Activated CD4-positive, alpha-beta T cell treated with anti-CD3 and anti-CD28 coated beads, Interleukin-2, amount 50 U/mL, for 16 hours (primary cell): ENCODE measurements at places on chromosomes 2 and 18.

- DNase-seq, result no peak
Measured at GRCh38 chr2:221203125-221203524, 369.0 kb downstream of the EPHA4 start.

- no peak for DNase-seq
Measured at GRCh38 chr2:66577321-66578053, 142.6 kb downstream of the MEIS1 start.

- DNase-seq, result no peak
Measured at GRCh38 chr2:20421336-20421987, 25.4 kb upstream of the RHOB start.

DNA sequence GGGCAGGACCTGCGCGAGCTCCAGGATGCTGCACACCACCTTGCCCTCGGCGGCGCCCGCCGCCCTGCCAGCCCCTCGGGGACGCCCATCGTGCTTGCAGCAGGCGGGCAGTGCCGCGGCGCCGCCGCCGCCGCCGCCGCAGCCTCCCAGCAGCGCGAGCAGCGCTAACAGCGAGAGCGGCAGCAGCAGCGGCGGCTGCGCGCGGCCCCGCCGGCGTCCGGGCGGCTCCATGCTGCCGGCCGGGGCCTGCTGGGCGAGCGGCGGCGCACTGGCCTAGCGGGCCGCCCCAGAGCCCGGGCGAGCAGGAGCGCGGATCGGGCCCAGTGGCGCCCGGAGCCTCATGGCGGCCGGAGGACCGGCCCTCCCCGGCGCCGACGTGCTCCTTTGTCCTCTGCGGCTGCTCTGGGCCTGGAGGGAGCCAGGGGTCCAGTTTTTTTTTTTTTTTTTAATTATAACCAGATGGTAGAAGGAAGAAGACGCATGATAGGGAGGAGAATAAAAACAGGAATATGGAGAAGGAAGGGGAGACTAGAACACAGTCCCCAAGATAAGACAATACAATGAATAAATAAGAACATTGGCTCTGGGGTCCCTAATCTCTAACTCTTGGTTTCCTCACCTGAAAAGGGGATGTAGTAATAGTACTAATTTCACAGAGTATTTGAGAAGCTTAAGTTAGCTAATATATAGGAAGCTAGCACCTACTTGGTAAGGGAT lies 17.1 kb upstream of the ANKRD62 start:
- no peak for DNase-seq

GRCh38 chr2:105242286-105242993 lies 897 bp downstream of the GPR45 start:
- DNase-seq, result no peak

DNA sequence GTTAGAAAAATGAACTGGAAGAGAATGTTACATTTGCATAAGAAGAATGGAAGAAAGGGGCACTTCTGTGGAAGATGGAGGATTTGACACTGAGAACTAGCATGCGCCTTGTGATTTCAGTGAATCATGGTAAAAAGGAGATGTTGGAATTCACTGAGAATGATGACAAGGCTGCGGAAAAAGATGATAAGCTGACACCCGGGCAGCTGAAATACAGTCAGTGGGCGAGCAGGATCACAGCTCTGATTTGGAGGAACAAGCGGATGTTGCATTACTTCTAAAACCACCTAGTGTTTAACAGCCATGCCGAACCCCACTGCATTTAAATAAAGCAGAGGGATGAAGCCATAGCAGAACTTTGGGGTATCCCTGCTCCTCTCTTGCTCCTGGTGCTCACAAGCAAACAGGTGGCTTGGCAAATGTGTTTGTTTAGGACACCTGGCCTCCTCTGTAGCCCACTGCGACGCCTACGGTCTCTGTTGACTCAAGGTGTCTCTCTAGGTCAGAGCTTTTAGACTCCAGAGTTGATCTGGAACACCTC lies 134.9 kb downstream of the NDUFA10 start:
- DNase-seq, result no peak

DNA sequence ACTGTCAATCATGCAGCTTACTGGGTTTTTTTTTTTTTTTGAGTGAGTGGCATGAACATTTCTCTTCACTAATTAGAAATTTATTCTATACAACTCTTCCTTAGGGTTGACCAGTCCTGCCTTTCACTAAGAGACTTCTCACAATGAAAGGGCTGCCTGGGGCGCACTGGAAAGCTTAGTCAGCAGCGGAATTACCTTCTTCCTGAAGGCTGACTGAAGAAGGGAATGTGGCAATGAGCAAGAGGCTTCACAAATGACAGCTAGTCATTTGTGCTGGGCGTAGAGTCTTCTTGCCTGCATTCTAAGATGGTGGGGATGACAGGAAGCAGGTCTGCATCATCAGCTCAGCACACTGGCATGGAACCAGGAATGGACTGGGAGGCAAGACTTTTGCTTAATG lies 15.6 kb upstream of the SCN3A start:
- no peak for DNase-seq

- DNase-seq, result no peak
Measured at GRCh38 chr2:86556508-86556907, 6.7 kb downstream of the CHMP3 start.

GRCh38 chr2:182446087-182446486 lies 19.3 kb upstream of the PDE1A start:
- no peak for DNase-seq

- no peak for DNase-seq
Measured at GRCh38 chr18:25735459-25735858, 355.0 kb downstream of the SS18 start.

DNA sequence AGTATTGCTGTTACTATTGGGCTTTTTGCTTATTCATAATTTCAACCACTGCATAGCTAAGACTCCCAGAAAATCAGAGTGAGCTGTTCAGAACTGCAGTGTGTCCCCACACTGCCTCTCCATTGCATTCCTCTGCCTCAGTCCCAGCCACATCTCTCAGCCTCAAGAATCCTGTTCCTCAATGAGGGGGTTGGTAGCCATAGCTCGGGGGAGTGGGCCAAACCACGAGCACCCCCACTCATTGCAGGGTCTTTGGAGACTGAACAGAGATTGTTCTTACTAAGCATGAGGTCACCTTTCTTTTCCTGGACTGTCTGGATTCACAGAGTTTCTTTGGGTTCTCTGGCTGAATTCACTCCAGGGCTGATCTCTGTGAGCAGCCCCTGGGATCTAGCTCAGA lies 161.1 kb downstream of the GFPT1 start:
- no peak for DNase-seq

DNA sequence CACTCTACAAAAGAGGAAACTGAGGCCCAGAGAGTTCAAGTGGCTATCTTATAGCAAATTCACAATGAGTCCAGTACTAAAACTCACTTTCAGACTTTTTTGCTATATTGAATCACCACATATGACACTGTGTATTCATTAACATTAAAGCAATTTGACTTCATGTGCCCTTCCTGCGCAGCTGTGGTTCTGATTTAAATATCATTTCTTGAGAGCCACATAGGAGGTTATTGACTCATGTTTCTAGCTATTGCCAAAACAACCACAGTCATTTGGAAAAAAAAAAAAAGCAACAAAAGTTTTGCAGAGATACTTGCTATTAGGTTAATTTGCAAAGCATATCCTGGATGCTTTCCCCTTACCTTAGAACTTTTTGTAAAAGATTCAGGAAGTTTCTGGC lies 341.2 kb downstream of the PIK3C3 start:
- no peak for DNase-seq

DNA sequence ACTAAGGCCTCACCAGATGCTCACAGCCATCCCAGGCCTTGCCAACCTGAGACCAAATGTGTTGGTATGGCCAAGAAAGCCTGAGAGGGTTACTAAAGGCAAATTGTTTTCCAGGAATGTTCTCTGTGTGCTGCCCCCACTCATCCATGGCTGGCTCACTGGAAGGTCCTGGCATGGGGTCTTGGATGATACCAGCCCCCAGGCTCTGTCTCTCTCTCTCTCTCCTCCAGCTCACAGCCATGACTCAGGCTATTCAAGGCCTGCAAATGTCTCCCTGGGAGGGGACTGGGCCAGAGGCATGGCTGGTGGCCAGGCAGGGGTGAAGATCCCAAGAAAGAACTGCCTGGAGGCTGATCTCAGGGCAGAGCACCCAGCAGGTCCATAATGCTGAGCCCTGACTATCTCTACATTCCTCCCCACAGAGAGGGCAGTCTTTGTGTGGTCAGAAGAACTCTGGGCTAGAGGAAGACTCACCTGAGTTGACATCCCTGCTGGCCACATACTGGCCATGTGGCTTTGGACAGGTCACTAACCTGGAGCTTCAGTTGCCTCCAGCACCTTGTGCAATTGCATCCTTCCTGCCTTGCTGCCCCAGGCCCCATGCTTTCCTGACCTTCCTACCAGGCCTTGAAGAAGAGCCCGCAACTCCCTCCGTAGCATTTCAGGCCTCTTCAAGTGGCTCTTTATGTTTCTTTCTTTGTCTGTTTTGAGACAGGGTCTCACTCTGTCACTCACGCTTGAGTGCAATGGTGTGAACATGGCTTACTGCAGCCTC lies 150.4 kb downstream of the ZFP36L2 start:
- no peak for DNase-seq

DNA sequence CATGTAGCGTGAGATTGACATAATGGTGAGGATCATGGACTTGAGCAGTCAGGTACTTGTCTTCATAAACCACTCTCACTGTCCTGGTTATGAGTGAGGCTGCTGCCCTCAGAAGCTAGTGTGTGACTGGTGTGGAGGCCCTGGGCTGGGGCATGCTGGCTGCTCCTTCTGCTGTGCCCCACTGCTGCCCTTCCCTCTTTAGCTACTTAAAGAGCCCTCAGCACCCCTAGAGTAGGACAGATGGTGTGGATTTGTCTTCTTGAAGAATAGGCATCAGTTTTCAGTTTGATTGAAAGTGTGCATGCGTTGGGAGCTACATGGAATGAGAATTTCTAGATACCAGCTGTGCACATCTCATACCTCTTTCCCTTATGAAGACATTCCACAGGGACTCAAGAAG lies 15.4 kb downstream of the CPLX4 start:
- no peak for DNase-seq

GRCh38 chr2:178117725-178118124 lies 5.5 kb downstream of the RBM45 start:
- DNase-seq, result no peak

- no peak for DNase-seq
Measured at GRCh38 chr2:45850558-45850957, 199.1 kb downstream of the PRKCE start.

DNA sequence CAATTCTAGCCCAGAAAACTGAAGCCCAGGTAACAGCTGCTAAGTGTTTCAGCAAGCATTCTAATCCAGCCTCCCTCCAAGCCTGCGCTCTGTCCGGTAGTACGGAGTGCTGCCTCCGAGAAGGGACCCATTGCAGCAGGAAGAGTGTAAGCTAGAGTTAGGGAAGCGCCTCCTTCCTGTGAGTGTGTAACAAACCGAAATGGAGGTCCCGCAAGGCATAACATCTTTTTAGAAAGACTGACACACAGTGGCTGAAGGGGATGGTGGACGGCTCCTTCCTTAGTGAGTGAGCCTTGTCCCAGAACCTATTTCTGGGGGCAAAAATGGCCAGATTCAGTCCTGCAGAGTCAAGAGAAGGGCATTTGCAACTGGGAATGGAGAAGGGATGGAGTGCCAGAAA lies 12.2 kb downstream of the PKDCC start:
- no peak for DNase-seq

DNA sequence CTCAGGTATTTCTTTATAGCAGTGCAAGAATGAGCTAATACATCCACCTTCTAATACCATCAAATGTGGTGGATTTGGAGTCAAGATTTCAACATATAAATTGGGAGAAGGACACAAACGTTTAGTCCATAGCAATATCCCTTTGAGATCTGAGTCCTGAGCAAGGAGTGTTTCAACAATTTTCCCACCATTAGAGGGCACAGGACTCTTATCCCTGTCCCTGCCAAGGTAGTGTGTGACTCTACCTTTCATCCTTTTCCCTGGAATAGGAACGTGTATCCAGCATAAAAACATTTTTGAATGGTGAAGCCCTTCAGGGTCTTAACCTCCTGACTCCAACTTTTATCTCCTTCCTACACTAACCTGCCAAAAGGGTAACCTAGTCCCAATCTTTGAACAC lies 181.3 kb upstream of the SRD5A2 start:
- DNase-seq, result no peak

- no peak for DNase-seq
Measured at GRCh38 chr2:65329525-65329924, 101.9 kb downstream of the ACTR2 start.

DNA sequence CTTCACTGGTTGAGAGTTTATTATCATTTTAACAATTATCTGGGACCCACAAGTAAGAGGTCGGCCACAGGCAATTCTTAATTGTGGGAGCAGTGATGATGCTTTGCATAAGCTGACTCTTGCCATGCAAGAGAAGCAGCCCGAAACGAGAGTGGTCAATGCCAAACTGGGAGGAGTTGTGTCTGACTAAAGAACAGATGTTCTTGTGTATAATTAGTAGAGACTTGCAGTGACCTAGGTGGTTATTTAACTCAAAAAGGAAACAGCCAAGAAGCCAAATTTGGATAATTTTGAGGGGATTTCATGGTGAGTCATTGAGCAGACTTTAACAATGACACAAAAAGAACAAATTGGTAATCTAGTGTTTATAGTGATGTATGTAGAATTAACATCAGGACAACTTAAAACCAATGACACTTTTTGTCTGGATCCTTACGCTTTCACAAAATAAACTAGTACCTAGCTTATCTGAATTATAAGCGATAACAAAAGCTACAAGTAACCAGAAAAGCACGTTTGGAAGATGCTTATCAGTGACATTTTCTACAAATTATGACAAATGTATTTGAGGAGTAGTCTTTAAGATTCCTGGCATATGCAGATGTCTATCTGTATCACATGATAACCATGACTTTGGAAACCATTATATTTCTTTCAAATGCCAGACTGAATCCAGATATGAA lies 184.7 kb upstream of the DLGAP1 start:
- DNase-seq, result no peak

DNA sequence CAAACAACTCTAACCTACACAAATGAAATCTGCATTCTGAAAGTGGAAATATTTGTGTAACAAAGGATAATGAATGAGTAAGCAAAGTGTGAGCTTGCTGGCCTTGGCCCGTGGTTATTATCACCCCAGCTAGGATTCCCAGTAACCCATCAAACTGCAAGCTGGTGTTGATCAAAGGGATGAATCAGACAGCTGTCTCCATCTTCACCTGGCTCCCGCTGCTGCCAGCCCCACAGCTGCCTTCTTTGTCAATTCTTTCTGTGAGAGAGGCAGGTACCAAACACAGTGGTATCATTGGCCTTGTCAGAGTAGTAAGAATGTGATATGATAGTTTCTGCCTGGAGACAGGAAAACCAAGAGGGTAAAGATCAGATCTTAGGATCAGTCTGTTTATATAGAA lies 25.2 kb upstream of the RGPD4 start:
- DNase-seq, result no peak

DNA sequence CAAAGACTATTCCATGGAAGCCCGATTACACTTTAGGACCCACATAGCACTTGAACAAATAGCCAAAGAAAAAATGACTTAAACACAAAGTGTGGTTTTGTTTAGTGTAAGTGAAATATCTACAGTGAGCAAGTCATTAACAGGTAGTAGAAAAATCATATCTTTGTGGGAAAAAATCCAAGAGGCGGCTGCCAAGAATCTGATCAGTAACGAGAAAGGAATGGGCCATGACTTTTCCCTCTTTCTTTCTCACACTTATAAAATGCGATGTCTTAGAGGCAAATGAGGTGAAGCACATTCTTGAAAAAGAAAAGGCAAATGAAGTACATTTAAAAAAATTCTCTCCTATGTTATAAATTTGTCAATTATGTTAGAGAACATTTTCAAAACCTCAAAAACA lies 12.9 kb upstream of the GEMIN6 start:
- DNase-seq, result no peak

- DNase-seq, result no peak
Measured at GRCh38 chr2:141001750-141002149, 1129.1 kb downstream of the LRP1B start.

- DNase-seq, result no peak
Measured at GRCh38 chr2:32491346-32491745, 134.5 kb downstream of the BIRC6 start.
